ENCODE measurements at places on chromosomes 11 and 22. TPM values are rescaled to one million over a fixed set of nuclear protein-coding genes. Genes with fewer than 3 reads are reported as not detected.

The PHLDA2 gene
- polyA plus RNA-seq: not detected

GRCh38 chr11:18080451-18080850, 25.4 kb downstream of the SAAL1 start:
- no peak for DNase-seq

The MMP8 gene
- polyA plus RNA-seq: not detected

GRCh38 chr11:15258433-15259165, 143.9 kb downstream of the INSC start:
- no peak for DNase-seq

DNA sequence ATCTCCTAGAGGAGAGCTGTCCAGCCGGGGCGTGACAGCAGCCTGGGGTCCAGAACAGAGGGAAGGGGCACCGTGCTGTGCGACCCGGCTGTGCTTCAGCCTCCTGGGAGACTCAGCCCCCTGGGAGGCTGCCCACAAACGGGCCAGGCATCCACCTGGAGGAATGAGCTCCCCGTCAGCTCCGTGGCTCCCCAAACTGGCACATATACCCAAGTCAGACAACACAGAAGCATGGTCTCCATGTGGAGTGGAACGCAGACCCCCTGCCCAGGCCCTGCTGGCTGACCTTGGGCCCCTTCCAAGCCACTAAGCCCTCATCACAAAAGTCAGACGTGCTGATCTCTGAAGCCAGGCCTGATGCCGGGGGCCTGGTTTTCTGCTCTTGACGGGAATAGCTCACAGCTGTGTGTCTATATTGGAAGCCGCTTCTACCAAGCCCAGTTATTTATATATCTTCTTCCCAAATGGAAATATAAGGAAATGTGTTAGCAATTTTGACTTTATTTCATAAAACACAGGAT, 91.7 kb downstream of the BRD1 start:
- no peak for DNase-seq

DNA sequence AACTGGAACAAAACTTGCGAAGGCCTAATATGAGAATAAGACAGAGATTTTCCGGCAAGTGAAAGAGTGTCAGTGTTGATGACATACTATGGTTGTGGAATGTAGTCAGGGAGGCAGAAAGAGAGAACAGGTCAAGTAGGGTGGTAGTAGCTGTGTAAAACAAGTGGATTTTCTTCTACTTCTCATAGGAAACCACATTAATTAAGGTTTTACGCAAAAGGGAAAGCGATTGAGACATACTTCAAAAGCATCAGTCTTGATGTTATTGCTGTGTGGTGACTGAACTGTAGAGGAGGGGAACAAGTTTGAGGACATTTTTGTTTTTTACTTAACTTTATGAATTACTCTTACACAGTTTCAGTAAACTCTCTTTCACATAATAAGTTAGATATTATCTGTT, 186.0 kb upstream of the CNTN5 start:
- no peak for DNase-seq

DNA sequence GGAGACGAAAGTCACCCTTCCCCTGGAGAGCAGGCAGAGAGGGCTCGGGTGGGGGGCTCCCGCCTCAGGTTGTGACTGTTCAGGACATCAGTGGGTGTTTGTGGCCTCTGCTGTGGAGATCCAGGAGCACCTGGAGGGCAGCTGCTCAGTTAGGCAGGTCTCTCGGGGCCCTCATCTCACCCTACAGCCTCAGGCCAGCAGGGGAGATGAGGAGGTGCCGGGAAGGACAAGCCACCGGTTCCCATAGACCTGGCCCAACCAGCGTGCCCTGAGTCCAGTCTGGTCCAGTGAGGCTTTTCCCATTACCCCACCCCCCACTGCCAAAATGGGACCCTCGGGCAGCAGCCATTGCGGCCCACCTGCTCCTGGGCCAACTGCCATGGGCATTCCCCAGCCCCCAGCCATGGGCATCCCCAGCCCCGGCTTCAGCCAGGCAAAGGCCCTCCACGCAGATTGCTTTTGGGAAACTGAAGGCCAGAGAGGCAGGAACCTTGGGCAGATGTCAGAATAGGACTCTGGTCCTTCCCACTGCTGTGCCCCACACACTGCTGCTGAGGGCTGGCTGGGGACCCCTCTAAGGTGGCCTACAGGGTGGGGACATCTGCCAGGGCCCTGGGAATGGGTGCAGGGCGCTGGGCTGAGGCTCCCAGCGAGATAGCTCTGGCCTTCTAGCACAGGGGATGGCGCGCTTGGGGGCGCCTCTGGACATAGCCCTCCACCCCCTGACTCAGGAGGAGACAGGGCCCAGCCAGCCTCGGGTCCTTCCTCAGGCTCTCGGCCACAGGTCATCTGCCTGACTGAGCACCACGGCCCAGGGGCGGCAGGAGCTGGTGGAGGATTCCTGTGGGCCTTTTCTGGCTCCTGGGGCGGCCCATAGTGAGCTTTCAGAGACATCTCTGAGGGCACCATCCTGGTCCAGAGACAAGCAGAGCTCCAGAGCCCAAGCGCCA, 4.8 kb downstream of the PIM3 start:
- DNase-seq: no peak

- DNase-seq: no peak
Observed at GRCh38 chr11:17506942-17507341, 30.3 kb upstream of the ABCC8 start.

The VPREB1 gene
- not detected for polyA plus RNA-seq

Measured in immature natural killer cell (primary cell).